Osteoblast (primary cell): ENCODE measurements at places on chromosomes 13 and 19. TPM values are rescaled to one million over a fixed set of nuclear protein-coding genes. Genes with fewer than 3 reads are reported as not detected.
A peak's percentile ranks its signal among the peaks of the same experiment; 100 is the strongest.

ZNF606 gene
- total RNA-seq, result 16.3 and 17.4 TPM in 2 replicates

GRCh38 chr19:47130589-47131227 lies at the start of gene SAE1:
SAE1 (plus strand) TSS chr19:47130835; CDS start chr19:47130931, 96 bp downstream.
- DNase-seq, result peak; percentile 99
- H3K4me1 ChIP-seq, result peaks cover 14% of the 10 kb centered on the region
- peak within 1 kb of the TSS; percentile 88 for H3K27ac ChIP-seq

- DNase-seq, result peak; percentile 99
- H3K36me3 ChIP-seq, result no peaks in the 10 kb centered on the region
- no peak overlapping the region for H3K27ac ChIP-seq
- no peak overlapping the region for H3K4me3 ChIP-seq
Measured at GRCh38 chr19:1837625-1838105, 10.6 kb downstream of the REXO1 start.

DNA sequence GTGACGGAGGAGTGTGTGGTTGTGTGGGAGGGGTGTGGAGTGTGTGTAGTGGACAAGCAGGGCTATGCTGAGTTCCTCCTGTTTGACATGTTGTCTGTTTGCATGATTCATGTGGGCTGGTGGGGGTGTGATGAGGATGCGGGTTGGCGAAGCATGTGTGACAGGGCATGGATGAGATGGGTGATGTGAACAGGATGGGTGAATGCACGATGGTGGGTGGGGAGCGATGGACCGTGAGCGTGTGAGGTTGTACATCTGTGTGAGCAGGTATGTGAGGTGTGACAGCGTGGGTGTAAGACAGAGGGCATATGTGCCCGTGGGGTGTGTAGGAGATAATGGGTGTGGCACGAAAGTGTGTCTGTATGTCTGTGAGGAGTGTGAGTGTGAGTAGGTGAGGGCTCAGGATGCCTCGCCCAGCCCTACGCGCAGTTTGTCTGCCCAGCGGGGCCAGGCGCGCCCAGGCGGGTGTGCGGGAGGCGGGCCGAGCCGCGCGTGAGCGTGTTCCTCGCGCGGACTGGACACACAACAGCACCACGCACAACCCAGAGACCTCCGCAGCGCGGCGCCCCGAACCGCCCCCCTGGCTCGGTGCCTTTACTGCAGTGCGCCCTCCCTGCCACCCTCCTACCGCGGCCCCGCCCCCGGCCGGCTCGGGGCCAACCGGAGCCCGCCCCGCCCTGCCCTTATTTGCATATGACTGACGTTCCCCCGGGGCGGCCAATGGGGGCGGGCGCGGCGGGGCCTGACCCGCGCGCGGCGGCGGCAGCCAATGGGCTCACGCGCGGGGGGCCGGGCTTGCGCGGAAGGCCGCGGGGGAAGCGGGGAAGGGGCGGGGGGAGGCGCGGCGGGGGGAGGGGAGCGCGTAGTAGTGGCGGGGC lies 14.4 kb downstream of the CIC start:
- H3K27ac ChIP-seq, result peak overlapping the region; percentile 74
- H3K4me1 ChIP-seq, result peaks cover 60% of the 10 kb centered on the region
- peak overlapping the region; percentile 72 for H3K4me3 ChIP-seq
- DNase-seq, result peak; percentile 100
